ENCODE measurements at places on chromosomes 13 and 19.
A peak's percentile ranks its signal among the peaks of the same experiment; 100 is the strongest.

- DNase-seq = no peak
Observed at GRCh38 chr13:43370842-43371241, 347.5 kb downstream of the DNAJC15 start.

- DNase-seq = no peak
Observed at GRCh38 chr13:78105656-78106055, 187.0 kb upstream of the EDNRB start.

- peak; percentile 26 for DNase-seq
Observed at GRCh38 chr19:19120308-19121231, 17.7 kb downstream of the TMEM161A start.

- no peak for DNase-seq
Observed at GRCh38 chr13:106284358-106284757, 251.1 kb downstream of the EFNB2 start.

DNA sequence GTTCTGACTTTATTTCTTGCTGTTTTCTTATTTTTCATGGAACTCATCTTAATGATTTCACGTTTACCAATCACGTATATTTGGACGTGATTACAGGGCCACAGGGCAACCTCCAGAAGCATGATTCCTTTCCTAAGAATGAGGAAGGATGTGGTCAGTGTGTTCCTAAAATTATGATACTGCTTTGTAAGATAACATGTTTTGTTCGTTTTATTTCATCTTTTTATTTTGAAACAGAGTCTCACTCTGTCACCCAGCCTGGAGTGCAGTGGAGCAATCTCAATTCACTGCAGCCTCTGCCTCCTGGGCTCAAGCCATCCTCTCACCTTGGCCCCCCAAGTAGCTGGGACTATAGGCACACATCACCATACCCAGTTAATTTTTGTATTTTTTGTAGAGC lies 24.8 kb upstream of the LAIR1 start:
- DNase-seq = no peak

DNA sequence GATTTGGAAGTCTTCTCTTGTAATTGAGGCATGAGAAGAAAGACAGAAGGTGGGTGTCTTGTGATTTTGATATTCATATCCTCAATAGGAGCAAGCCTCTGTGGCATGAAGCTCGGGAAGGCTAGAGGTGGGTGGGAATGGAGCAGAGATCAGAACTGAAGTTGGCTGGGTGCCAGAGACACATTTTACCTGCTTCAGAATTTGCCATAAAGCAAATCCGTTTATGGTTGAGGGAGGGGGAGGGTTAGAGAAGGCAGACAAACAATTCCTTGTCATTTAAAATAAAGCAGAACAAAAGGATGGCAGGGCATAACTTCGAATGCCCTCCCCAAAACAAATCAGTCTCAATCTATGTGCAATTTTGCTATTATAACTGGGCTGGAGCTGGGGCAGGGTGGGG lies 305.9 kb downstream of the KLF5 start:
- no peak for DNase-seq

- DNase-seq = no peak
Observed at GRCh38 chr13:105774739-105775460, 760.6 kb downstream of the EFNB2 start.

DNA sequence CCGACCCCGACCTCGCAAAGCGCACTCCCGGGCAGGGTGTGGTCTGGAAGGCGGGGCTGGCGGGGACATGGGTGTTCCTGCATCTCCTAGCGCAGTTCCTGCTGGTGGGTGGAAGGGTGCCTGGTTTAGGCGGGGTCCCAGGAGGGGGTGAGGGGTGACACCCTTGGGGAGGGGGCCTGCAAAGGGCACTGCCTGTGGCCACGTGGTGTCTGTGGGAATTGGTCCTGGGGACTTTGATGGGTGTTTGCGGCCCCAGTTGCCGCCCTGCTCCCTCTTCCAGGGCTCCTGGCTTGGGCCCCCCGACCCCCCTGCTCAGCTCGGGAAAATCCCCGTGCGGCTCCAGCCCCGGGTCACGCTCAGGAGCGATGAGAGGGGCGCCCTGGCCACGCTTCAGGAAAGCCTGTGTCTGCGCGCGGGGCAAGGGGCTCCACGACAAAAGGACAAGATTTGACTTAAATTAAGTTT lies 19.1 kb downstream of the WTIP start:
- no peak for DNase-seq

GRCh38 chr19:34675919-34676318 lies 1.0 kb downstream of the SCGB2B2 start:
- no peak for DNase-seq

DNA sequence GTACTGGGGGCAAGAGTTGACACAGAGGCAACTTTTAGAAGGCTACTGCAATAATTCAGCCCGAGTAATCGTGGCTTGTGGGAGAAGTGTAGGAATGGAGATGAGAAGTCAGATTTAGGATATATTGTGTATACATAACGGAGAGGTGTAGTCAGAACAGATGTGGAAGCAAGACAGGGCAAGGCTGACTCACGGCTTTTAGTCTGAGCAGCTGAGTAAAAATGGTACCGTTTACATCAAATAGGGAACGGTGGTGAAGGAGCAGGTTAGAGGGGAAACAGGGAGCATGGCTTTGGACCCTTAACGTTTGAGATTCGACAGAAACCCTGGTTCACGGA lies 796 bp upstream of the LSM14A start:
- peak; percentile 52 for DNase-seq

DNA sequence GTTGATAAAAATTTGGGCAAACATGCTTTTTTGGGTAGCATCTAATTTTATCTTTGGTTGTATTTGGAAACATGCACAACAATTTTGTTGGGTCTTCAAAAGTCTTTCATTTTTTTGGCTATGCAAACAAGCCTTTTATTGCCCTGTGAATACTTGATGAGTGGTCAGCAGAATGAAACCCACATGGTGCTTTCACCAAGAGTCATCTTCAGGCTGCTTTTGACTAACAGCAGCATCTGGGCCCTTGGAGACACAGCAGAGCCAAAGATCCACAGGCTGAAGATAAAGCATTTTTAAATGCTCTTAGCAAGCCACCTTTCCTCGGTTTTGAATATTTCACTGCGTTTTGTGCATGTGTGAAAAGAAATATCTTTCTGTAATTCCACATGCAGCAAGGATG lies 154.9 kb downstream of the FGF9 start:
- no peak for DNase-seq

DNA sequence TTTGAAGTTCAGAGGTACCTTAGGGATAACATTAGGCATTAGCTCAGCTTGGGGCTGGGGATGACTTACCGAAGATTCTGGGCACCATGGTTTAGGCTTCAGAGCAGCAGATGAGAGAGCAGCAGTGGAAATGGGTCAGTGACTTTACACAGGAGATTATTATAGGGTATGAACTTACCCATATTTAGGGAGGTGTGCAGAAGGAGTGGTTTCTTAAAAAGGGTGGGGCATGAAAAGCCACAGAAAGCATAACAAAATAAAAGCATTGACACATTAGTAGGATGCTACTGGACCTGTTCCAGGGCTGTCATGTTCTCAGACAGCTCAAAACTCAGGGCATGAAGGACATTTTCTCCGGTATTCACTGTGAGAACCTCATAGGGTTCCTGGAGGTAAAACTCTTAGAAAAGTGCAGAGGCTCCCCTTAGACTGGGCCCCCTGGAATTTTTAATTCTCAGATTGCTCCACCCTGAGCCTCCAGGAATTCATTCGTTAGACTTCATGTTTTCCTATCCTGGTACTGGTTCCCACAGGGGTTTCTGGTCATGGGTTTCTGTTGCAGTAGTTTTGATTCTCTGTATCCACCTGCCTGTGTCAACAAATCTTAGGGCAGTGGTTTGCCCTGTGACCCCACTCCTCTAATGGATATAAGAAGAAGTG lies 20.7 kb downstream of the IGFL1 start:
- DNase-seq = no peak

All from activated T-cell treated with anti-CD3 and anti-CD28 coated beads for 48 hours (primary cell).